Neural progenitor cell (in vitro differentiated cells): ENCODE measurements at places on chromosomes 5 and 9. TPM values are rescaled to one million over a fixed set of nuclear protein-coding genes. Genes with fewer than 3 reads are reported as not detected.
A peak's percentile ranks its signal among the peaks of the same experiment; 100 is the strongest.

NDUFAF2 gene
- 28.8 and 42.1 TPM in 2 replicates for total RNA-seq

NR2F1-AS1 gene
- 8.3 and 9.3 TPM in 2 replicates for total RNA-seq

GRCh38 chr9:89474939-89475338 is 23.0 kb downstream of the SEMA4D start:
- no peak for DNase-seq
- H3K27me3 ChIP-seq, result no peaks in the 10 kb centered on the region
- H3K36me3 ChIP-seq, result no peaks in the 10 kb centered on the region
- H3K4me1 ChIP-seq, result peaks cover 12% of the 10 kb centered on the region
- no peak overlapping the region for H3K27ac ChIP-seq

DNA sequence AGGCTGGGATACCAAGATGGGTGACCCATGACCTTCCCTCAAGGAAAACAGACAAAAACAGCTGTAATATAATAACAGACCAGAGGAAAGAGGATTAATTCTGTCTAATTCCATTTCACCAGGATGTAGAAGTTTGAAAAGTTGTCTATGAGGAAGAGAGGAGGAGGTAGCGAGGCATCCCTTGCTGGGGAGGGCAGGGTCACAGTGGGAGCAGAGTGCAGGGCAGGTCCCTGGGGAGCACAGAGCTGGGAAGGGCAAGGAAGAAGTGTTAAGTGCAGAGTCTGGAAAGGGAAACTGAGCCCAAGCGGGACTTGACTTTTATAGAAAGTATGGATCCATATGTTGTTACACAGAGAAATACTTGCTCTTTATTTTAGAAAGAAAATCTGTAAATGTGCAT is 210.6 kb downstream of the CD180 start:
- no peak overlapping the region for H3K27ac ChIP-seq
- no peaks in the 10 kb centered on the region for H3K27me3 ChIP-seq
- no peaks in the 10 kb centered on the region for H3K36me3 ChIP-seq
- H3K4me3 ChIP-seq, result no peak overlapping the region

DNA sequence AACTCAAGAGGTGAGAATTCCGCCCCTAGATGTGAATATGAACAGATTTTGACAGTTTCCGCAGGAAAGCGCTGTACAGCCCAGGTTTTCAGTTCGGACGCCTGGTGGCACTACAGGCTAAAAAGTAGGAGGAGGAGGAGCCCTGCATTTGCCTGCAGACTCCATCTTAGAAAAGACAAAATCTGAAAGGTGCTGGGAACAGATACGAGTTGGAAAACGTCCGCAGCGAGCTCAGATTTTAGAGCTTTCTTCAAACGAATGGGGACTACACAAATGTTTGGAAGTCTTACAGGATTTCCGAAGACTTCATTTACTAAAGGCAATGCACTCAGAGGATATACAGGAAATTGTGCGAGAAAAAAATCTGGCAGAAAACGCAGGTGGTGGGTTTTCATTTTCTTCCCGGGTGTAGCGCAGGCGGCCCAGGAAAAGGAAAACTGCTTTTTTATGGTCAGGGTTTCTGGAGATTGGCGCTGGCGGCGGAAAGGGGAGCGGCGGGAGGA is 9.9 kb upstream of the PCDHB2 start:
- no peaks in the 10 kb centered on the region for H3K27me3 ChIP-seq
- DNase-seq, result peak; percentile 67
- H3K27ac ChIP-seq, result no peak overlapping the region
- H3K36me3 ChIP-seq, result peaks cover 4% of the 10 kb centered on the region
- no peaks in the 10 kb centered on the region for H3K4me1 ChIP-seq

- no peaks in the 10 kb centered on the region for H3K36me3 ChIP-seq
- no peak overlapping the region for H3K27ac ChIP-seq
- no peaks in the 10 kb centered on the region for H3K27me3 ChIP-seq
- no peaks in the 10 kb centered on the region for H3K4me1 ChIP-seq
Observed at GRCh38 chr5:96008487-96008886, 46.8 kb upstream of the ELL2 start.
